ENCODE measurements at places on chromosomes 11 and 22.

GRCh38 chr11:129530154-129530895 is 154.7 kb downstream of the BARX2 start:
- no peak for DNase-seq

DNA sequence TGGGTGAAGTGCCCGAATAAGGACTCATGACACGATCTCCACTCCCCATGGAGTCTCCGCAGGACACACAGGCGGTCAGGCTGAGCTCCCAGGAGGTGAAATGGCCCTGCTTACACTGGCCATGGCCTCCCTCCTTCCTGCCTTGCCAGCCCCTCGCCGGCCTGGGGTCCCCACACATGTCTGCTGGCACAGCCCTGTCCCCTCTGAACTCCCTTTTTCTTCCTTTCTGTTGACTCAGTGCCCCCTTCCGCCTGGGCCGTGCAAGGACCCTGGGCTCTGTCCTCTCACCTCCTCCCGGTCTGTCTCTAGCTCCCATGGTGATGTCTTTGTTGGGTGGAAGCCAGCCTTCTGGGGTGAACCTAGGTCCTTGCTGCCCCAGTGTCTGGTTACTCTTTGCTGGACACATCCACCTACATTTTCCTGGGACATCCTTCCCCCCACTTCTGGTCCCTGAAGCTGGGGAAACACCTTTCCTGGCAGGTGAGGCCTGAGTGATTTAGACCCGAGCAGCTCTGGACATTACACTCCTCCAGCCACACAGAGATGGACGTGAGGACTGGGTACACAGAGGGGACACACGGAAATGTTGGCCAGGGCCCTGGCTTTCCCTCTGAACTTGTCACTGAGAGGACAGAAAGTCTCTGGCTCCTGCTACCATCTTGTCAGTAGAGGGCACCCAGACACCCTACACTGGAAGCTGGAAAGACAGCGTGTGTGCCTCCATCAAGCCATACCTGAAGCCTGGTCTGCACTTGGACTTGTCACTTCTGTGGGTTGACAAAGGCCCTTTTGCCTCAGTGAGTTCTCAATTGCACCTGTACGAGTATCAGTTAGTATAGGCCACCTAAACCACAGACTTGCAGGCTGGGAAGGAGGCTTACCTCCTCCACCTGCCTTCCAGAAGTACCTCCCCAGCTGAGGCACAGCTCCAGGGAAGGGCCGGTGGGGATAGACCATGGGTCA is 864.3 kb downstream of the TBC1D22A start:
- DNase-seq, result no peak

DNA sequence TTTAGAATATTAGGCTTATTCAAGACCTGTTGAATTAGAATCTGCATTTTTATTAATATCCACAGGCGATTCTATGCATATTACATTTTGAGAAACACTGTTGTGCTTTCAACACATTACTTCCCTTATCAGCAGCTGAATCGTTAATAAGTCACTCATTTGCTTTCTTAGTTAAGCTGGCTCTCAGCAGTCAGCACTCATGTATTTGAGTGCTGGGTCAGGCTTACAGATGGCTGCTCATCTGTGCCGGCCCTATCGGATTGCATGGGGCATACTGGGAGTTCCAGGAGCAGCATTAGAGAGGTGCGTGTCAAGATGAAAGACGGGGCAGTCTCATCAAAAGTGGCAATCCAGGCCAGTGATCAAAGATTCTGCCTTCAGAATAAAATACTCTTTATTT is 10.8 kb upstream of the OR51L1 start:
- DNase-seq, result no peak

DNA sequence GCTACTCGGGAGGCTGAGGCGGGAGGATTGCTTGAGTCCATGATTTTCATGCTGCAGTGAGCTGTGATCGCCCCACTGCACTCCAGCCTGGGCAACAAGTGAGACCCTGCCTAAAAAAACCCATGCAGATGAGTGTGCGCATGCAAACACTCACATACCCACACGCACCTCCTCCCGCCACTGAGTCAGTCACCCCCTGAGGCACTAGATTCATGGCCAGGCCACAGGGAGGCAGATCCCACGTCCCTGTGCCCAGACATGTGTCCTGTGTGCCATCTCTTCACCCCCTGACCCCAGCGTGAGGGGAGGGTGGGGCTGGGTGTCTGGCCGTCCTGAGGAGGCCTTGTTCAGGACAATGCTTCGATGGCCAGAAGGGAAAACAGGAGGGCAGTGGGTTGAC is 15.5 kb downstream of the RELT start:
- DNase-seq, result no peak

DNA sequence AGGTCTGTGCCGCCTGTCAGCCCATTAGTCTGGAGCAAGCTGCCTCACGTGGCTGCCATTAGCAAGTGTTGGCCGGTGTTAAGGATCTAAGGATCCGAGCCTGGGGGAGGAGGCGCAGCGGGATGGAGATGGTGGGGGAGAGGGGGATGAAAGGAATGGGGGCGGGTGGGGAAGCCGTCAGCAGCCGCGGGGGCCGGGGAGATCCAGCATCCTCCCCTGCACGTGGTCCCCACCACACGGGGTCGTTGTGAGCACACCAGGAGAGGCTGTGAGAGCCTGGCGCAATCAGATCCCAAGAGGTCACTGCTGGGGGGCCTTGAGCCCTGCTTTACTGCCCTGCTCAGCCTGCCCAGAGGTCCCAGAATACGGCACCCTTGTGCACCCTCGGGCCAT is 7.3 kb downstream of the CABP7 start:
- no peak for DNase-seq

Measured in Jurkat, Clone E6-1 (cell line).